Stimulated activated CD4-positive, alpha-beta T cell treated with anti-CD3 and anti-CD28 coated beads, Interleukin-12 subunit alpha, Interleukin-12 subunit beta, amount 100 ng/mL, for 4 hours (primary cell): ENCODE measurements at places on chromosomes 2 and 18.
A peak's percentile ranks its signal among the peaks of the same experiment; 100 is the strongest.

DNA sequence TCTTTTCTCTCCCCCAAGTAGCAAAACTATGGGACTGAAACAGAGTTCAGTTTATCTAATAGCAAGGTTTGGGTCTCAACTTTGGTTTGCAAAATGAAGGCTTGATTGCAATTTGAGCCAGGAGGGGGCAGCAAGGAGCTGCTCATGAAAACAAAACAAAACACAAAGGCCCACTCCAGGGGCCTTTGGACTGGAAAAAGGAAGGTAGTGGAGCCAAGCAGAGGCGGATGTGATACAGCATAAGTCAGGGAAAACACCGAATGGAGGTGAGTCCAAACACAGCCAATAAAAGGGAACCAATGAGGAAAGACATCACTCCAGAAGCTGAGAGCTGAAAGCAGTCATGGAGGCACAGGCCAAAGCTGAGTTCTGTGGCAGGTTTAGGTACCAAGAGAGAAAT lies 799.7 kb upstream of the ACVR2A start:
- peak; percentile 45 for DNase-seq

- no peak for DNase-seq
Measured at GRCh38 chr2:46876741-46877384, 38.7 kb downstream of the MCFD2 start.

DNA sequence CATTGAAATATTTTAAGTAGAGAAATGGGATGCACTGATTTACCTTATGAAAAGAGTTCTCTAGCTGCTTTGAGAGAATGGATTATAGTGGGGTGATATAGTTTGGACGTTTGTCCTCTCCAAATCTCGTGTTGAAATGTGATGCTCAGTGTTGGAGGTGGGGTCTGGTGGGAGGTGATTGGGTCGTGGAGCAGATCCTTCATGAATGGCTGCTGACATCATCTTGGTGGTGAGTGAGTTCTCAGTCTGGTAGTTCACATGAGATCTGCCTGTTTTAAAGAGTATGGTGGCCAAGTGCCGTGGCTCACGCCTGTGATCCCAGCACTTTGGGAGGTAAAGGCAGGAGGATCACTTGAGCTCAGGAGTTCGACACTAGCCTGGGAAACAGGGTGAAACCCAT lies 58.7 kb upstream of the SH3RF3 start:
- DNase-seq, result no peak

DNA sequence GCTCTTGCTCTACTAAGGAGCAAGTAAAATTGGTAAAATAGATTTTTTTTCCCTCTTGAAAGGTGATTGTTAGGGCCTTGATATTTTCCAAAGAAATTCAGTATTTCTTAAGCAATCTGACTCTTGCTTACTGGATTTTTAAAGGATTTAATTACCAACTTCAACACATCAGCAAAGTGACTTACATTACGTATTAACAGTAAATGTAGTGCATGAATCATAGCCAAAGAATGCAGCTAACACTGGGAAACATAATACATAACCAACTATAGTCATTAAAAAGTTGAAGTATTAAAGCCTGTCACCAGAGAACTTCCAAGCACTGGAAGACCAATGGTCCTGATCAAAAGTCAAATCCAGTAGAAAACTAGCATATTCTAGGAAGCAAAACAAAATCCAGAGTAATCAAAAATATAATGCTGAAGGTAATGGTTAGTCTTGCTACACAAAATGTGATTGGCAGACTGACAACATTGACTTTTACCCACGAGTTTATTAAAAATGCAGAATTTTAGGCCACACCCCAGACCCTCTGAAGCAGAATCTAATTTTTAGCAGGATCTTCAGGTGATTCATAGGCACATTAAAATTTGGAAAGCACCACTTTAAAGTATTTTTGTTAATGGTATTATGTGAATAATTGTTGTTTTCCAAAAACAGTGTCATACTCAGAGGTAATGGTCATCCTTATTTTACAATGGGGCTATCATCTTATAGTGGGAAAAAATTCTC lies 31.8 kb upstream of the CAVIN2 start:
- no peak for DNase-seq

GRCh38 chr18:44742718-44743311 lies 62.1 kb downstream of the SETBP1 start:
- no peak for DNase-seq

- no peak for DNase-seq
Measured at GRCh38 chr2:15049096-15049993, 416.8 kb downstream of the LRATD1 start.

DNA sequence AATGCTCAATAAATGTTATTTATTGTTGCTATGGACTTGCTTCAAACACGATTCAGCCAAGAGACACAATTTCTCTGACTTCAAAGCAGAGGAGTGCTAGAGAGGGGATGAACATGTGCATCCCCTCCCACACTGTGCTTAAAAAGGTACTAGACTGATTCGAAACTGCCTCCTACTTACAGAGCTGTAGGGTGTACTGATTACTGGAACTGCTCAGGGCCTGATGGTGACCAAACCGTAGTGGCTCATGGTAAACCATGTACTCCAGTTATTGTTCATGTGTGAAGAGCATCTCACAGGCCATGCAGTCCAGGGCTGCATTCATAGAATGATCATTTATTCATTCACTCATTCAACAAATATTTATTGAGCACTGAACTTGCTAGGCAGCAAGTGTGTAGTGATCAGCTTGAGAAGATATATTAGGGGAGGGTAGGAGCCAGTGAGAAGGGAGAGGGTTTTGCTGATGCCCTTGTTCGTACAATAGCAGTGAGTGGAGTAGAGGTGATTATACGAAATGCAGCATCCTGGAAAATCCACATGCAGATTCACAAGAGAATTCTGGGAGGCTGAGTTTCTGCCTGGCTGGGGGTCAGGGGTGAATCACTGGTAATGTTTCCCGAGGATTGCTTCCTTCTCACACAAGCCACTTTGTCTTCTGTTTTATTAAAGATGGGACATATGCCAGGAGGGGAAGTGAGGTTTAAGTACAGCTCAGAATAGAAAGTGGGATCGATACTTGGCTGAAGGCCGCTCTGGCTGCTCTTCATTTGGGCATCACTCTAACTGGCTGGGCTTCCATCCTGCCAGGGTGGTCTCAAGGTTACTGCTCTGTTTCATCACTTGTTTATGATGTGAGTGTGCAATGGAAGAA lies 245.4 kb downstream of the RAD51AP2 start:
- DNase-seq, result no peak

DNA sequence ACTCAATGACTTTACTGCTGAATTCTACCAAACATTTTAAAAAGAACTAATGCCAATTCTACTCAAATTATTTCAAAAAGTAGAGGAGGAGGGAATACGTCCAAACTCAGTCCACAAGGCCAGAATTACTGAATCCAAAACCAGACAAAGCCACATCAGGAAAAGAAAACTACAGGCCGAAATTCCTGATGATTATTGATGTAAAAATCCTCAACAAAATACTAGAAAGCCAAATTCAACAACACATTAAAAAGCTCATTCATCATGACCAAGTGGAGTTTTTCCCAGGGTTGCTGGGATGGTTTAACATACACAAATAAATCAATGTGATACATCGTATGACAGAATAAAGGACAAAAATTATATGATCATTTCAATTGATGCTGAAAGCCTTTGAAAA lies 103.9 kb upstream of the UBE2E3 start:
- DNase-seq, result no peak

GRCh38 chr2:198096002-198096401 lies 291.6 kb downstream of the PLCL1 start:
- DNase-seq, result no peak

- DNase-seq, result no peak
Measured at GRCh38 chr2:85291425-85292023, 36.3 kb downstream of the TGOLN2 start.

- DNase-seq, result no peak
Measured at GRCh38 chr2:171545086-171545485, 22.8 kb downstream of the CYBRD1 start.

GRCh38 chr18:13416848-13417247 lies 198.3 kb downstream of the LDLRAD4 start:
- no peak for DNase-seq

- DNase-seq, result no peak
Measured at GRCh38 chr2:94774851-94775250, 96.4 kb upstream of the TEKT4 start.

DNA sequence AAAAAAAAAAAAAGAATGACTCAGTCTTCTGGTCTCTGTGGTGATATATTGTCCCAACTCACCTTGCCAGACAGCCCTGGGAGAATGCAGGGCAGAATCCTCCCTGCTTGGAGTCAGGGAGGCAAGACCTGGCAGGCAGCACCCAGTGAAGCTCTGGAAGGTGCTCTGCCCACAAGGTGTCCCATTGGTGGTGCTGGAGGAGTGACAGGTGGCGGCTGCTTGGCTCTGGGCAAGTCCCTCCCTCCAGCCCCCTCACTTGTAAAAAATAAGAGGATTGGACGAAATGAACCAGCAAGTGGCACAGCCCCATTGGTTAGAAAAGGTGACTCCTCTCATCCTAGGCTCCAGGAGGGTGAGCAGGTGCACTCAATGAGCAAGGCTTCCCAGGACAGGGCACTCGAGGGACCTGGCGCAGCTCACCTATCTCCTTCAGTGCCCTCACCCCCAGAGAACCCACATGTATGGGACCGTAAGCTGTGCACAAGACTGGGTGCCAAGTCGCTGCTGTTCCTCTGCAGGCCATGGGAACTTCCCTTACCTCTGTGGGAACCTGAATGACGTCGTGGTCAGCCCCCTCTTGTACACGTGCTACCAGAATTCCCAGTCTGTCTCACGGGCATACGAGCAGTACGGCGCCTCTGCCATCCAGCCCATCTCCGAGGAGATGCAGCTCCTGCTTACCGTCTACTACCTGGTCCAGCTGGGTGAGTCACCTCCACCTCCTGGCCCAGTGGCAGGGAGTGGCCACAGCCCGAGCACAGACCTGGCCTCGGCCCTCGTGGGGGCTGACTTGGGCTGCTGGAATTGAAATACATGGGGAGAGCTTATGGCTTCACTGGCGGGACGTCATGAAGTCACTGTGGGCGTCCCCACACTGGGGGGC lies 54.6 kb downstream of the GREB1 start:
- DNase-seq, result no peak

DNA sequence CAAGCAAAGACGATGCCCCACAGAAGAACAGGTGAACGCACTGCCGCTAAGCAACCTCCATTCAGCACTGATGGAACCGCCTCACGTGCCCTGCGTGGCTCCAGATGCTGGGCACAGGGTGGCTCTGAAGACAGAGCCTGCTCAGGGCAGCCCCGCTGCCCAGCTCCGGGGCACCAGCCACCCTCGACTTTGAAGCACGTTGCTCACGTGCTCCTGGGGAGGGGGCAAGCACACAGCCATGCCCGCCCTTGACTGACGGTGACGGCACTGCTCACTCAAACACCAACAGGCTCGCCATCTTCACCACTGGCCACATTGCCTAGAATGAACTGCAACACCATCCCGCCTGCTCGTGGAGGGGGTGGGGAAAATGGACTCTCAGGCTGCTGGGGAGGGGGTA lies 251.3 kb downstream of the HDAC4 start:
- no peak for DNase-seq

- no peak for DNase-seq
Measured at GRCh38 chr18:4130734-4131719, 324.1 kb downstream of the DLGAP1 start.

DNA sequence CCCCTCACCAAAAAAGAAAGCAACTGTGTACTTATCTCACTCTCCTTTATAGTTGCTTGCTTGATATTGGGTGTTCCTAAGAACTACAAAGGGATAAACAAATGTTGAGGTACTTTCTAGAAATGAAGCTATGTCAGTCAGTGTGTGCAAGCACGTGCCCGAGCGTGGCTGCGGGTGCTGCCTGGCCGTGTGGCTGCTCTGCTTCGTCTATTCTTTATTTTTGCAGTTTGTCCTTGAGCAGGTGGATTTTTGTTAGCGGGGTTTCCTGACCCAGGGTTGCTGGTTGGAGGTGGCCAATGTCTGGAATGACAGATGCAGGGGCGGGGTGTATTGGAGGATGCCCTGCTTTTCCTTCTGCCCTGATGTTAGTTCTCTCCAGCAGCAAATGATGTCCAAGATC lies 62.6 kb downstream of the ACOXL start:
- no peak for DNase-seq

DNA sequence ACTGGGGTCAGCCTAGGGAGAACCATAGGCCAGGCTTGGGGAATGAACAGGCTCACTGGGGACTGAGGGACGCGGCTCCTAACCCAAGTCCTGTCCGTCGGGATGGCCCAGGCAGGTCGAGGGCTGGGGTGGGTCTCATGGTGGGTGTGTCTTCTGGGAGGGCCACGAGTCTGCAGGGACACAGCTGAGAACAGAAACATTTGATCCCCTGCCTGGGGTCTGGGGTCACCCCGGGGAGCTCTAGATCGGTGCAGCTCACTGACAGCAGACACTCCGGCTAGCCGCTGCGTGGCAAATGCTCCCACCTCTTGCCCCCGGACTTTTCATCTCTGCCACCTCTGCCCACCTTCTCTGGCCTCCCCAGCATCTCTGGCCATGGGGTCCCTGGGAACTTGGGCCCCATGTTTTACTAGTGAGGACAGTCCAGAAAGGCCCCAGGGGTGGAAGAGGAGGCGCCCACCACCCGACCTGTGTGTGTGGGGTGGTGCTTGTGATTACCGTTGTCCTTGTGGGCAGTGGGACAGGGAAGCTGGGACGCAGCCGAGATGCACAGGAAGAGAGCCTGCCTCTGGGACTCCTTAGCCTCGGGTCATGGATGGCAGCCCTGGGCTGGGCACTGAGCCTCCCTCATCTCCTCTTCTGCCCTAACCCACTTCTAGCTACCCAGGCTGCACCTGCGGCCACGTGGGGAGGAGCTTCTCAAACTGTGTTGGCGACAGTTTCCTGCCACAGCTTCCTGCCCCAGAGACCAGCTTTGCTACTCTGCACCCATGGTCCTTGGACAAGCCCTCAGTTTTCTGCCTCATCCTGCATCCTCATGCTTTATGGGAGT lies 4.9 kb downstream of the ZAP70 start:
- DNase-seq, result peak; percentile 67

- no peak for DNase-seq
Measured at GRCh38 chr18:61831071-61831470, 61.7 kb downstream of the RNF152 start.

DNA sequence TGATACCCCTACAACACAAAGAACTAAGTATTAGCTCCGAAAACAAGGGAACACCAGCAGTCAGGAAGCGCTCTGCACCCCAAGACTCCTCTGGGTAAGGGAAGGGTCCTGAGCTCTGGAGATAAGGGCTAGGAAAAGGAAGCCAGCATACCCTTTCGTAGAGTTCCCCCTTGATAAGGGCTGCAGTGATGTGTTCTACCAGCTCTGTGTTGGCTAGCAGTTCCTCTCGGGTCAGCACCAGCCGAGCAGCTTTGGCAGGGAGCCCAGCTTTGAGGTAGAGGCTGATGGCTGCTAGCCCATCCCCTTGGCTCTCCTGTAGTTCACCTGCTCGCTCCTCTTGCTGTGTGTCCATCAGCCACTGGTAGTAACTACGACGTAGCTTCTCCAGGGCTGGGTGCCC lies 18.9 kb downstream of the KRTCAP3 start:
- DNase-seq, result no peak

DNA sequence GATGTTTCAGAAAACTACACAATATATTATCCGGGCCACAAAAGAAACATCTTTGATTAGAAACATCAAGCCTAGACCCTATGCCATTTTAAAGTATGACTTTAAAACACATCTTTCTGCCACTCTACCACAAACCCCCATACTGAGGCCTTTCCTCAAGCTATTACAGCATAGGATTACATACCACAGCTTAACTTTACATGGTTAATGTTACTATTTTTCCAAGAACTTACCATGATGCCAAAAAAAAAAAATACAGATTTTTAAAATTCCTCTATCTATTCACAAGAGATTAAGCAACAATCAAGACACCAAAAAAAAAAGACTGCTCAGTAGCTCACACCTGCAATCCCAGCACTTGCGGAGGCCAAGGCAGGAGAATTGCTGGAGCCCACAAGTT lies 9.0 kb downstream of the NCKAP1 start:
- DNase-seq, result no peak

GRCh38 chr2:199916980-199917379 lies 5.9 kb downstream of the C2orf69 start:
- no peak for DNase-seq
